Caco-2 (cell line): ENCODE measurements at places on chromosomes 7 and 10. TPM values are rescaled to one million over a fixed set of nuclear protein-coding genes. Genes with fewer than 3 reads are reported as not detected.

The MSMB gene
- total RNA-seq: 0.84 and 4.0 TPM in 2 replicates

The CH25H gene
- total RNA-seq: not detected in 2 replicates

The GPRIN2 gene
- 3.0 and 3.7 TPM in 2 replicates for total RNA-seq

The ELMO1 gene
- 0.14 and 1.1 TPM in 2 replicates for total RNA-seq

The INA gene
- 0.51 and 0.52 TPM in 2 replicates for total RNA-seq

The LRIT1 gene
- total RNA-seq: not detected in 2 replicates

The AKR1D1 gene
- 2.2 and 2.3 TPM in 2 replicates for total RNA-seq
